ENCODE measurements at places on chromosomes 4 and X.

GRCh38 chr4:89769856-89770255 is 67.1 kb downstream of the SNCA start:
- no peak for DNase-seq

DNA sequence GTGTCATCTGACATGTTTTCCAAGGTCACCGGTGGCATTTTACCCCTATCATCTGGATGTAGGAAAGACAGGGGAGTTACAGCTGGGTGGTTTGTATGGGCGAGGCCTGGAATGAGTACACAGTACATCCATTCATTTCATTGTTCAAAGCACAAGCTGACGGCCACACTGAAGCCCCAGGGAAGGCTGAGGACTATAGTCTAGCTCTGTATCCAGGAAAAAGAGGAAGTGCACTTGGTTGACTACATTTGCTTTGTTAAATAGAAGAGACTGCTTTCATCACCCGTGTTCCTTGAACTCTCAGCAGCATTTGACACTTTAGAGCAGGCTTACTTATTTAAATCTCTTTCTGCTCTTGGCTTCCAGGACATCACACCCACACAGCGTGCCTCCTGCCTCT is 1041.0 kb upstream of the TENM3 start:
- no peak for DNase-seq

GRCh38 chr4:7171191-7171900 is 21.0 kb upstream of the SORCS2 start:
- DNase-seq, result no peak

GRCh38 chr4:181637186-181638105 is 605.8 kb upstream of the TENM3 start:
- no peak for DNase-seq

DNA sequence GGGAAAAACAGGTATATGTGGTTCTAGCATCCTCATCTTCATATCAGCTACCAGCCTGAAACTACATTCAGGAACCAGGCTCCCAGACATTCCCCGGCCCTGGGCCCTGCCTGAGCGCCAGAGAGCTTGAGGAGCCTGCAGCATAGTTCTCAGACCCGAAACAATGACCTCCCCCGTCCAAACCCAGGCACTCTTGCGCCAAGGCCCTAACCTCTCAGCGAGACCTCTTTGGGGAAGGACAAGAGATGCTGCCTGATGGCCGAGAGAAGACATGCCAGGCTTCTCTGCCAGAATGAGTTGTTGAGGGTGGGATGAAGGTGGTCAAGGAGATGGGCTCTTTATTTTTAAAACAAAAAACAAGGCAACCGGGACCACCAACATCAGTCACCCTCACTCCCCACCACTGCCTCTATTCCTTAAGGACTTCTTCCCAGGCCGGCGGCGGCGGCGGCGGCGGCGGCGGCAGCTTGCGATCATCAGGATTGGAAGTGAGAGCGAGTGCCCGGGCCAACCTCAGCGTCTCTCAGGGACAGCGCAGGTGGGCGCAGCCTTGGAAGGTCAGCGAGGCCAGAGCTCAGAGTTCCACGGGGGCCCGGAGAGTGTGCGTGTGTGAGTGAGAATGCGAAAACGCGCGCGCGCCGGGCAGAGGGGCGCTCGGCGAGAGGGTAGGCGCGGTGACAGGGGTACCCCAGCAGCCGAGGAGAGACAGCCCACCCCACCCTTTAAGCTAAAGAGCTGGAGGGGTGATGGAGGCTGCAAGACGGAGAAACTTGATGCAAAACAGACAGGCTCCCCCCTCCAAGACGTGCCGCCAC is 601 bp downstream of the INPP4B start:
- DNase-seq, result no peak

Measured in GM12864 (cell line).